ENCODE measurements at places on chromosomes 5 and 9. TPM values are rescaled to one million over a fixed set of nuclear protein-coding genes. Genes with fewer than 3 reads are reported as not detected.

PCDHGB4 gene
- 12.8 TPM for total RNA-seq

NEUROG1 gene
- not detected for total RNA-seq

SPARC gene
- total RNA-seq = 4,412 TPM

PPP1R26 gene
- total RNA-seq = 9.1 TPM

PRR16 gene
- total RNA-seq = 18.0 TPM

SH3TC2 gene
- 1.9 TPM for total RNA-seq

TGFBI gene
- 606 TPM for total RNA-seq

NXNL2 gene
- 1.1 TPM for total RNA-seq

PCDHGA5 gene
- 2.1 TPM for total RNA-seq

OR1J2 gene
- not detected for total RNA-seq

GZMA gene
- not detected for total RNA-seq

GNG10 gene
- total RNA-seq = 67.4 TPM

LIFR gene
- total RNA-seq = 38.8 TPM

LRRC19 gene
- not detected for total RNA-seq

MYMK gene
- total RNA-seq = not detected

CARTPT gene
- not detected for total RNA-seq

GGTA1 gene
- total RNA-seq = 0.82 TPM

PLPP1 gene
- 171 TPM for total RNA-seq

TMEM174 gene
- total RNA-seq = not detected

IRX2 gene
- 7.2 TPM for total RNA-seq
